Activated CD4-positive, alpha-beta T cell treated with anti-CD3 and anti-CD28 coated beads, Interleukin-2, amount 50 U/mL, for 24 hours (primary cell): ENCODE measurements at places on chromosomes 4 and X.

DNA sequence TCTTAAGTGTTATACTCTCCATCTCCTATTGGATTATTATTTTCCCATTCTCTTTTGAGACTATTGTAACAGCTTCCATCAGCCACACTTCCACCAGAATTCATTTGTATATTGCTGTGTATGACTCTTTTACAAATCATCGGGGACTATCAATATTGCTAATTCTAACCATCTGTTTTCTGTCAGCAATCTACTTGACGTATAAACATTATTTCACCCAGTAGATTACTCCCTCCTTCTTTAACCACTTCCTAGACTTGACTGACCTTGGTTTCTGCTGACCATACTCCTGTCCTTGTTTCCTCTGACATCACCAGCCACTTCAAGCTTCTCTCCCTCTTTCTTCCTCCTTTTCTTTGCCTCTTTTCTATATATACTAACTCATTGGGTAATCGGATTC is 402.9 kb downstream of the PCDH18 start:
- DNase-seq: no peak

GRCh38 chr4:123976819-123977218 is 580.2 kb downstream of the SPRY1 start:
- no peak for DNase-seq

- DNase-seq: no peak
These were observed 109.8 kb downstream of the LUZP4 start for GRCh38 chrX:115399306-115399705.

GRCh38 chr4:101981756-101982155 is 191.2 kb downstream of the BANK1 start:
- no peak for DNase-seq

DNA sequence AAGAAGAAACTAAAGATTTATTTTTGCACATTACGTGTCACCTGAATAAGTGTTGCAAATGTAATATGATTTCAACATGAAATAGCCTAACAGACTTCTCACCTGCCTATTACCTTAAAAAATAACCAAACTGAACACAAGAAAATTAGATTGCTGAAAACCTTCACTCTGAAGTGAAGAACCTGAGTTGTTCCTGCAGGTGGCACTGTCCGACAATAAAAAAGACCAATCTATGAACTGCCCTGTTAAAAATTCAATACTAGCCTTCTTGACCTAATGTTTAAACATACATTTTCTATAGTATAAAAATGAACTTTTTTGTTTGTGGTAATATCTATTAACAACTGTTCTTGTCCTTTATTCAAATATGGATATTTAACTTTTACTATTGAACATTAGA is 69.2 kb upstream of the PNPLA4 start:
- DNase-seq: no peak
